ENCODE measurements at places on chromosomes 1 and 21. TPM values are rescaled to one million over a fixed set of nuclear protein-coding genes. Genes with fewer than 3 reads are reported as not detected.
A peak's percentile ranks its signal among the peaks of the same experiment; 100 is the strongest.

Gene DENND2C
- 0.60 TPM for total RNA-seq

Gene COL16A1
- not detected for total RNA-seq

Gene RER1
- total RNA-seq, result 108 TPM

Gene SPATC1L
- total RNA-seq, result 16.7 TPM

Gene CFHR2
- not detected for total RNA-seq

Gene DCST2
- total RNA-seq, result 3.5 TPM

Gene ATP6V0B
- 447 TPM for total RNA-seq

Gene SMPDL3B
- total RNA-seq, result not detected

Gene PAX7
- total RNA-seq, result 0.07 TPM

Gene RBP7
- total RNA-seq, result not detected

Gene EFNA1
- not detected for total RNA-seq

Gene OR2L3
- not detected for total RNA-seq

- H3K4me1 ChIP-seq, result peaks cover 21% of the 10 kb centered on the region
- DNase-seq, result no peak
- H3K36me3 ChIP-seq, result no peaks in the 10 kb centered on the region
- H3K4me3 ChIP-seq, result no peak overlapping the region
- H3K27ac ChIP-seq, result peak overlapping the region; percentile 67
Observed at GRCh38 chr1:10386761-10387676, 11.8 kb upstream of the PGD start.

GRCh38 chr21:18153063-18153462 is 91.6 kb upstream of the CHODL start:
- no peak for DNase-seq
- no peaks in the 10 kb centered on the region for H3K4me1 ChIP-seq
- no peaks in the 10 kb centered on the region for H3K36me3 ChIP-seq
- no peak overlapping the region for H3K4me3 ChIP-seq
- no peaks in the 10 kb centered on the region for H3K27me3 ChIP-seq

GRCh38 chr21:38819719-38820159 is 14.0 kb downstream of the ETS2 start:
- H3K36me3 ChIP-seq, result peaks cover 85% of the 10 kb centered on the region
- no peaks in the 10 kb centered on the region for H3K4me1 ChIP-seq
- H3K27me3 ChIP-seq, result no peaks in the 10 kb centered on the region
- no peak overlapping the region for H3K4me3 ChIP-seq
- H3K27ac ChIP-seq, result no peak overlapping the region

- H3K4me1 ChIP-seq, result no peaks in the 10 kb centered on the region
- H3K27ac ChIP-seq, result no peak overlapping the region
- no peak for DNase-seq
Observed at GRCh38 chr1:63976006-63976405, 202.2 kb downstream of the ROR1 start.

DNA sequence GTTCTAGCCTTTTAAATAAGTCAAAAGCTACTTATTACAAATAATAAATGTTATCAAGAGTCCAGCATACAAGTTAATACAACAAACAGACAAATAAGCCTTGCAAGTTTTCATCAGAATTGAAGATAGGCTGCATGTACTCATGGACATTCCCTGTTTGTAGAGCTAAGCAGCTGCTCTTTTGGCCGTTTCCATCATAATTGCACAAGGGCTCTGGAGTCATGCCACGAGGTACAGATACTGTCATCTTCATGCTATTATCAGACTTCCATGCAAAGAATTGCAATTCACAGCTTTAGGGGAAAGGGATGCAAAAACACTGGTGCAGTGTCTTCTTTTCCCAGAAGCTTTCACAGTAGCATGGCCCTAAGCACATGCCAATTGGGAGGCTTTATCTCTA is 52.8 kb upstream of the TBX15 start:
- no peak for DNase-seq
- no peak overlapping the region for H3K4me3 ChIP-seq
- H3K27me3 ChIP-seq, result no peaks in the 10 kb centered on the region
- no peaks in the 10 kb centered on the region for H3K36me3 ChIP-seq
- no peak overlapping the region for H3K27ac ChIP-seq

- peak; percentile 66 for DNase-seq
- H3K27me3 ChIP-seq, result no peaks in the 10 kb centered on the region
- H3K4me3 ChIP-seq, result peak overlapping the region; percentile 78
- H3K4me1 ChIP-seq, result peaks cover 39% of the 10 kb centered on the region
Observed at GRCh38 chr1:46302641-46303037, 777 bp downstream of the LRRC41 start.

DNA sequence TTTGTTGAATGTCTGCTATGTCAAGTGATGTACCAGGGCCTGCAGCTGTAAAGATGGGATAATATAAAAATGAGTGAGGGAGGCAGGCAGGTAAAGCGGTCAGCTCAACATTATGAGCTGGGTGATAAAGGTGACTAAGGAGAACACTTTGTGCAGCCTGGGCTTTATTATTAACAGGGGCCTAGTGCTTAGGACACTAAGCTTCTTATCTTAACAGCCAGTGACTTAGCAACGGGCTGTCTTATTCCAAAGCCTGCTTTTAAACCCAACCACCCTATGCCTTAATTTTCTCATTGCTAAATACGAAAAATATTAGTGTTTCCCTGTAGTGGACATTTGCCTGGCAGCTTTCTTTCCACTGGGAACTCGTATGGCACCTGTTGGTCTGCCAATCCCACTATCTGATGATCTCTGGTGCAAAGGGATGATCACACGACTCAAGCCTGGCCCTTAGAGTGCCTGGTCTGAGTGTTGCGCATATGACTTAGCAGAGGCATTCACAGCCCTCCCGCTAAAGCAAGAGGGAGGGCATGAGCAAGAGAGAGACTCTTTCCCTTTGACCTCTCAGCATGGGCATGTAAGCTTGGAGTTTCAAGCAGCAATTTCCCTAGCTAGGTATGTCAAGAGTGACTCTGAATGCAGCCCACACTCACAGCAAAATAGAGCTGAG is 98.6 kb upstream of the PAPPA2 start:
- no peak overlapping the region for H3K4me3 ChIP-seq
- H3K4me1 ChIP-seq, result no peaks in the 10 kb centered on the region
- H3K36me3 ChIP-seq, result no peaks in the 10 kb centered on the region
- no peaks in the 10 kb centered on the region for H3K27me3 ChIP-seq

GRCh38 chr1:234782791-234783190 is 172.8 kb upstream of the IRF2BP2 start:
- H3K27me3 ChIP-seq, result peaks cover 7% of the 10 kb centered on the region
- peaks cover 8% of the 10 kb centered on the region for H3K4me1 ChIP-seq
- peak; percentile 68 for DNase-seq
- H3K4me3 ChIP-seq, result no peak overlapping the region
- H3K27ac ChIP-seq, result no peak overlapping the region

GRCh38 chr1:30032302-30032701 is 691.1 kb downstream of the MATN1 start:
- no peak for DNase-seq
- no peaks in the 10 kb centered on the region for H3K27me3 ChIP-seq
- no peaks in the 10 kb centered on the region for H3K4me1 ChIP-seq
- H3K27ac ChIP-seq, result no peak overlapping the region

DNA sequence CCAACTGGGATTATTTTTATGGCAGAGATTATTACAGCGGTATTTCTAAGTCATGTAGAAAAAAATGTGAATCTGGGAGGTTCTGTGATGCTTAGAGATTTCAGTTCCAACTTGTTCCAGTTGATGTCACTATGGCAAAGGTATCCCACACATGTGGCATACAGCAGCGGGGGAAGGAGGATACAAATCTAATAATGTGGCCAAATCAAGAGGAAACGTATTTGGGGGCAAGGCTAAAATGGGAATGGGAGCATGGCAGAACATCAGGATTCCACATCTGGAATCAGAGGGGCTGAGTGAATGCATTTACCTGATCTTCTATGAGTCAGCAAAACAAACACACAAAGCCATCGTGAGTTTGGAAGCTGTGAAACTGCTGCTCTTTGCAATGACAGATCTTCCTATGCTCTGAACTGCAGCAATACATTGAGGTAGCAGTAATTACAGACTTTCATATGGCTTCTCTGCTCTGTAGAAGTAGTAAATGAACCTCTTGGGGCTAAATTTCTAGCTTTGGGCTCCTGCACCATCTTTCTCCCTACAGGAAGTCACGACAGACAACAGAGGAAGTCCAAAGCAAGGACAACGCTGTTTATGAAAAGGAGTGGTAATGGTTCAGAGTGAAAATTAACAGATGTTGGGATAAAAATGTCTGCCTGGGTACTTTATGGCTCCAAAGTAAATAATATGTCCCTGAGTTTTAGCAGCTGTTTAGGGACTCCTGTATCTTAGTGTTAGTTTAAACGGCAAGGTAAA is 55.5 kb downstream of the GABPA start:
- H3K36me3 ChIP-seq, result no peaks in the 10 kb centered on the region
- peaks cover 11% of the 10 kb centered on the region for H3K4me1 ChIP-seq
- H3K4me3 ChIP-seq, result peak overlapping the region; percentile 54
- H3K27me3 ChIP-seq, result no peaks in the 10 kb centered on the region

GRCh38 chr1:160621633-160622413 is 25.0 kb downstream of the SLAMF1 start:
- H3K4me1 ChIP-seq, result peaks cover 65% of the 10 kb centered on the region
- DNase-seq, result no peak
- no peaks in the 10 kb centered on the region for H3K36me3 ChIP-seq
- no peak overlapping the region for H3K27ac ChIP-seq

DNA sequence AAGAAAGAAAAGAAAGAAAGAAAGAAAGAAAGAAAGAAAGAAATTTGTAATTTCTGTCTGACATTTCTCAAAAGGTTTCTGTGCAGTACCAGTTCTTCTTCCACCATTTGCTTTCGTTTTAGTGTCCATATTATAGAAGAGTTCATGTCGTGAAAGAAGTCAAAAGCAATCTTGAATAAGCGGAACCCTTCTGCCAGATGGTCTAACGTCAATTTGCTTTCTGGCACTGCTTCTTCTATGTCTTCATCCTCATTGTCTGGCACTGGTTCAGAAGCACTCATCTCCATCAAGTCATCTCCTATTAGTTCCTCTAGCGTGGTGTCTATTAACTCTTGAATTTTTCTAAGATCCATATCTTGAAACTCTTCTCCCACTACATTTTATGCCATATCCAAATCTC is 170.0 kb upstream of the KCTD3 start:
- no peaks in the 10 kb centered on the region for H3K4me1 ChIP-seq
- no peaks in the 10 kb centered on the region for H3K36me3 ChIP-seq
- no peak overlapping the region for H3K4me3 ChIP-seq

DNA sequence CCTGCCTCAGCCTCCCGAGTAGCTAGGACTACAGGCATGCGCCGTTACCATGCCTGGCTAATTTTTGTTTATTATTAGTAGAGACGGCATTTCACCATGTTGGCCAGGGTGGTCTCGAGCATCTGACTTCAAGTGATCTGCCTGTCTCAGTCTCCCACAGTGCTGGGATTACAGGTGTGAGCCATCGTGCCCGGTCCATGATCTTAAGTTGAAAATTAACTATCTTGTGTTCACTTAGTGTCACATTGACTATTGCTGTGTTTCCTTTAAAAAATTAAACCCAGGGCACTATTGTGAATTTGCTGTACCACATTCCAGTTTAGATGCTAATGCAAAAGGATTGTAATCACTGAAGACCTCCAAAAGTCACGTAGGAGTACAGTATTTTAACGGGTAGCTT is 14.1 kb downstream of the CMPK1 start:
- H3K4me1 ChIP-seq, result no peaks in the 10 kb centered on the region
- DNase-seq, result no peak
- no peak overlapping the region for H3K27ac ChIP-seq
- no peak overlapping the region for H3K4me3 ChIP-seq
- H3K36me3 ChIP-seq, result no peaks in the 10 kb centered on the region

GRCh38 chr1:221343607-221344006 is 398.3 kb downstream of the DUSP10 start:
- H3K27me3 ChIP-seq, result no peaks in the 10 kb centered on the region
- no peak for DNase-seq
- H3K27ac ChIP-seq, result no peak overlapping the region
- no peak overlapping the region for H3K4me3 ChIP-seq
- H3K4me1 ChIP-seq, result no peaks in the 10 kb centered on the region

- H3K27ac ChIP-seq, result no peak overlapping the region
- no peak overlapping the region for H3K4me3 ChIP-seq
- H3K36me3 ChIP-seq, result no peaks in the 10 kb centered on the region
- peaks cover 12% of the 10 kb centered on the region for H3K4me1 ChIP-seq
Observed at GRCh38 chr1:17630048-17630830, 90.7 kb downstream of the ARHGEF10L start.

DNA sequence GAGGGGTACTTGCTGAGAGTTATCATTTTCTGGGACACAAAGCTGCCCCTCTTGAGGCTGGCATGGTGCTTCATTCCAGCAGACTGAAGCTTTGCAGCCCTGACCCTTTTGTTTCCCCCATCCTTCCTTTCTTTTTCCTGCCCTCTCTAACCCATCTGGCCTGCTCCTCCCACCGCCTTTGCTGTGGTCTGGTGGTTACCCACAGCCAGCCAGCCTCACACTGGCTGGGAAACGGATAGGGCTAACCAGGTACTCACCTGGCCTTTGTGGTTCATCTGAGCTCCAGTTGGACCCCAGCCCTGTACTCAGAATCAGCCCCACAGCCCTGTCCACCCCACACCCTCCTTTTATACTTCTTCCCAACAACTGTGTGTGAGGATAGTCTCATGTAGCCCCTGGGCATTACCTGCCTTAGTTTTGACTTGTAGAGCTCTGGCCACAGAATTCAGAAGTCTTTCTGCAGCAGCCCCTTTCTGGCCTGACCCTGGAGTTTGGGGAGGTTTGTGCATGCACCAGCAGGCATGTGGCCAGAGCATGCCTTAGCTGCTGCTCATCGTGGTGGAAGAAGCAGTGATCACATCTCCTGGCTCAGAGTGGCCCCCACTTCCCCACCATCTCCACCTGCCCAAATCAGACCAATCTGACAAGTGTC is 138.0 kb downstream of the TRABD2B start:
- H3K4me1 ChIP-seq, result peaks cover 7% of the 10 kb centered on the region

- no peaks in the 10 kb centered on the region for H3K4me1 ChIP-seq
- no peaks in the 10 kb centered on the region for H3K27me3 ChIP-seq
- H3K4me3 ChIP-seq, result no peak overlapping the region
- H3K36me3 ChIP-seq, result no peaks in the 10 kb centered on the region
- no peak overlapping the region for H3K27ac ChIP-seq
- no peak for DNase-seq
Observed at GRCh38 chr1:184189361-184189760, 137.8 kb downstream of the TSEN15 start.

GRCh38 chr1:76891931-76892622 is 24.8 kb downstream of the ST6GALNAC5 start:
- DNase-seq, result no peak
- no peaks in the 10 kb centered on the region for H3K27me3 ChIP-seq
- no peak overlapping the region for H3K27ac ChIP-seq
- H3K4me1 ChIP-seq, result no peaks in the 10 kb centered on the region
- H3K4me3 ChIP-seq, result no peak overlapping the region
- no peaks in the 10 kb centered on the region for H3K36me3 ChIP-seq

- peaks cover 19% of the 10 kb centered on the region for H3K36me3 ChIP-seq
- peaks cover 19% of the 10 kb centered on the region for H3K4me1 ChIP-seq
- no peaks in the 10 kb centered on the region for H3K27me3 ChIP-seq
- DNase-seq, result peak; percentile 84
- H3K27ac ChIP-seq, result no peak overlapping the region
Observed at GRCh38 chr1:183622884-183623785, 12.4 kb downstream of the ARPC5 start.

DNA sequence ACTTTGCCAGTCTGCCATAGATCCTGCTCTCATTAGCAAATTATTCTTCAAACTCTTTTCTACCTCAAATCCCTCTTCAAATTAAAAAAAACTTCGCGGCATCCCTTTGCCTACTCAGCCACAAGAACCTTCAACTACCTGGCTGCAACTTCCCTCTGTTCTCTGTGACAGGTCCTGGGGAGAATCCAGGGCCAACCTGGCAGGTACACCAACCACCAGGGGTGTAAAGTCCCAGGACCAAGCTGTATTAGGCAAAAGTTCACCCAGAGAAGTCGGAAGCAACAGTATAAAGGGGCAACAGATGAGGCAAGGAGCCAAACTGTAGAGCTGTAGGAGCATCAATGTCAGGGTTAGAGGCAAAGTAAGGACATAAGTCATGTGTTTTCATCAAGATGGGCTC is 18.3 kb upstream of the ITLN2 start:
- H3K4me1 ChIP-seq, result no peaks in the 10 kb centered on the region
- H3K36me3 ChIP-seq, result no peaks in the 10 kb centered on the region
- no peaks in the 10 kb centered on the region for H3K27me3 ChIP-seq
- H3K27ac ChIP-seq, result no peak overlapping the region

All from Karpas-422 (cell line).